ENCODE measurements at places on chromosomes 6 and 20.

DNA sequence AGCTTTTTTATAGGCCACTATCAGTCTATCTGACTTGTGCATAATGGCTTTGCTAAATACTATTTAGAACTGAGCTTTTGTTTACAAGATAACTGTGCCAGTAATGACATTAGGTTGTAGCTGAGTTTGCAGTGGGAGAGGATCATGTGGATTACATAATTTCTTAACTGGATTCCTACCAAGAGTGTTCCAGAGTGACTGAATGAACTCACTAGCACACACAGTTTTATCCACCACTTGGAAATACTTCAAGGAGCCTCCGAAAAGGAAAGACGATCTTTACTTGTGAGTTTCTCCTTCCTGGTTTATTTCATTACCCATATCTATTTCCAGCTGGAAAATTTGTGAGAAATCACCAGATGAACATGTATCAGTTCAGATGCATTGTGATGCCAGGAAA is 10.9 kb upstream of the SYNE1 start:
- DNase-seq, result no peak

DNA sequence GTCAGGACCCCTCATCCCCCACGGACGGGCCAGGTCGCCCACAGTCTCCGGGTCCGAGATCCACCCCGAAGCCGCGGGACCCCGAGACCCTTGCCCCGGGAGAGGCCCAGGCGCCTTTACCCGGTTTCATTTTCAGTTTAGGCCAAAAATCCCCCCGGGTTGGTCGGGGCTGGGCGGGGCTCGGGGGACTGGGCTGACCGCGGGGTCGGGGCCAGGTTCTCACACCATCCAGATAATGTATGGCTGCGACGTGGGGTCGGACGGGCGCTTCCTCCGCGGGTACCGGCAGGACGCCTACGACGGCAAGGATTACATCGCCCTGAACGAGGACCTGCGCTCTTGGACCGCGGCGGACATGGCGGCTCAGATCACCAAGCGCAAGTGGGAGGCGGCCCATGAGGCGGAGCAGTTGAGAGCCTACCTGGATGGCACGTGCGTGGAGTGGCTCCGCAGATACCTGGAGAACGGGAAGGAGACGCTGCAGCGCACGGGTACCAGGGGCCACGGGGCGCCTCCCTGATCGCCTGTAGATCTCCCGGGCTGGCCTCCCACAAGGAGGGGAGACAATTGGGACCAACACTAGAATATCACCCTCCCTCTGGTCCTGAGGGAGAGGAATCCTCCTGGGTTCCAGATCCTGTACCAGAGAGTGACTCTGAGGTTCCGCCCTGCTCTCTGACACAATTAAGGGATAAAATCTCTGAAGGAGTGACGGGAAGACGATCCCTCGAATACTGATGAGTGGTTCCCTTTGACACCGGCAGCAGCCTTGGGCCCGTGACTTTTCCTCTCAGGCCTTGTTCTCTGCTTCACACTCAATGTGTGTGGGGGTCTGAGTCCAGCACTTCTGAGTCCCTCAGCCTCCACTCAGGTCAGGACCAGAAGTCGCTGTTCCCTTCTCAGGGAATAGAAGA is 978 bp downstream of the HLA-A start:
- peak; percentile 32 for DNase-seq

- no peak for DNase-seq
Measured at GRCh38 chr20:50108556-50109235, 4.3 kb downstream of the UBE2V1 start.

- no peak for DNase-seq
Measured at GRCh38 chr6:10413262-10413849, 1.5 kb downstream of the TFAP2A start.

GRCh38 chr6:33277663-33278391 is 904 bp downstream of the B3GALT4 start:
- peak; percentile 40 for DNase-seq

- DNase-seq, result no peak
Measured at GRCh38 chr6:56742122-56742791, 99.6 kb upstream of the DST start.

GRCh38 chr6:47519279-47519678 is 41.7 kb downstream of the CD2AP start:
- DNase-seq, result no peak

GRCh38 chr6:34384321-34385153 is 7.9 kb downstream of the NUDT3 start:
- no peak for DNase-seq
